ENCODE measurements at places on chromosomes 4 and X. TPM values are rescaled to one million over a fixed set of nuclear protein-coding genes. Genes with fewer than 3 reads are reported as not detected.

GRCh38 chrX:147183161-147183560, 368.6 kb upstream of the CXorf51A start:
- no peak for DNase-seq

DNA sequence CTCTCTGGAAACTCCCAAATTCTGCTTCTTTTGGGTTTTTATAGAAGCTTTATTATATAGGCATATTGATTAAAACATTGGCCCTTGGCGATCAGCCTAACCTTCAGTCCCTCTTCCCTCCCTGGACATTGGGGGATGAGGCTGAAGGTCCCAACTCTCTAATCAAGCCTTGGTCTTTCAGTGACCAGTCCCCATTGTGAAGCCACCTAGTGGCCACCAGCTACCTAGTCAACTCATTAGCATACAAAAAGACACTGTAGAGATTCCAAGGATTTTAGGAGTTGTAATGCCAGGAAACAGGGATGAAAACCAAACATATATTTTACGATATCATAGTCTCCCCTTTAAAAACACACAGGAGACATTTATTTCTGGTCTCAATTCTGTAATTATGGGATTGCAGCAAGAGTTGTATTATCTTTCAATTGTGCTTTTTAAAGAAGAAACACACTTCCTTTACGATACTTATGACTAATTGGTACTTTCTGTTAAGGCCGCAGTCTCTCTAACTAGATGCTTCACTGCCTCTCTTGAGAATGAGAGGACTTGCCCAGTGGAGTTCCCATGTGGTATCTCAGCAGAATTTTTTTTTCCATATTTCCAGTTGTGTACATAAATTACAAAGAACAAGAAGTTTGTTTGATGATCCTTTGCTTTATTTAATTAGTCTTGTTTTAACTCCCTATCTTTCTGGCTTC, 58.2 kb downstream of the WDR17 start:
- DNase-seq = peak; percentile 32

SPATA4 gene
- not detected for total RNA-seq

- no peak for DNase-seq
Measured at GRCh38 chrX:130497531-130497930, 95.7 kb downstream of the RBMX2 start.

- no peak for DNase-seq
Measured at GRCh38 chr4:7853271-7853670, 86.4 kb downstream of the AFAP1 start.

SLC9B1 gene
- total RNA-seq = 1.0 TPM

STPG2 gene
- total RNA-seq = 0.12 TPM

CT47B1 gene
- total RNA-seq = not detected

- DNase-seq = no peak
Measured at GRCh38 chr4:82639971-82640370, 78.2 kb upstream of the TMEM150C start.

GRCh38 chrX:149157976-149158375, 347.1 kb downstream of the IDS start:
- DNase-seq = no peak

- DNase-seq = no peak
Measured at GRCh38 chr4:124123181-124123580, 589.4 kb downstream of the ANKRD50 start.

GRCh38 chr4:128380306-128380705, 92.7 kb upstream of the PGRMC2 start:
- DNase-seq = no peak

GRCh38 chrX:113726898-113727297, 857.0 kb upstream of the HTR2C start:
- no peak for DNase-seq

ZNF157 gene
- 0.13 TPM for total RNA-seq

RGS12 gene
- total RNA-seq = 13.3 TPM

NHSL2 gene
- 8.8 TPM for total RNA-seq

DNA sequence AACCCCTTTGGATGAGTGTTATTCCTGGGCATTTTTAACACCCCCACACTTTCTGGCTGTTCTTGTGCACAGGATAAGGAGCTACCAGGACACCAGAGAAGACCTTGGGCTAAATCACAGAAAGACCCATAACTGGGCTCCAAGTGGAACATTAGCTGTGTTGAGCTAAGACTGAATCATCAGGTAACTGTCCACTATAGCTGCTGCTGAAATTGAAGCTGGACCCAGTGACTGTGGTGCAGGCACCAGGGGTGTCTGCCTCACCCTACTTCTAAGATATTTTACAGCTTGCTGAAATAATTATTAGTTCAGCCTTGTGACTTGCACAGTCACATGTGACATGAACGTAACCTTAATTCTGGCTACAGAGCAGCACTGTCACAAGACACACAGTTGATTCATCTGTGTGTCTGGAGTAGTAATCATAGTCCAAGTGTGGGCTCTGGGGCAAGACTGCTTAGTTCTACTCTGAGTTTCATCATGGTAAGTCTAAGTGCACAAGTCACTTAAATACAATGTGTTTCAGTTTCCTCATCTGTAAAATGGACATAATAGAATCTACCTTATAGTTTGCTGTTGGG, 127.4 kb downstream of the SLC39A8 start:
- DNase-seq = no peak

DNA sequence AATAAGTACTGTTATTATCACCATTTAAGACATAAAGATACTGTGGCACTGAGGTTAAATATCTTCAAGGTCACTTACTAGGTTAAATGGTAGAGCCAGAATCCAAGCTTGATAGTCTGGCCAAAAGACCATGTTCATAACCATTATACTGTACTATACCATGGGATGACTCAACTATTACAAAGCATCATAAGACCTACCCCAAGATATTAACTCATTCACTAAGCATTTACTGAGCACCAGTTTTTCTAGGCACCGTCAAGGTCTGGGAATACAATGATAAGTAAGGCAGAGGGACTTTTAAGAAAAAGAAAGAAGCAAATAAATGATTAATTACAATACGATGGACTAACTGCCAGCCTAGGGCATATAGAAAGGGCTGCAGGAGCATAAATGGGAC, 95.5 kb upstream of the KCTD8 start:
- no peak for DNase-seq

DNA sequence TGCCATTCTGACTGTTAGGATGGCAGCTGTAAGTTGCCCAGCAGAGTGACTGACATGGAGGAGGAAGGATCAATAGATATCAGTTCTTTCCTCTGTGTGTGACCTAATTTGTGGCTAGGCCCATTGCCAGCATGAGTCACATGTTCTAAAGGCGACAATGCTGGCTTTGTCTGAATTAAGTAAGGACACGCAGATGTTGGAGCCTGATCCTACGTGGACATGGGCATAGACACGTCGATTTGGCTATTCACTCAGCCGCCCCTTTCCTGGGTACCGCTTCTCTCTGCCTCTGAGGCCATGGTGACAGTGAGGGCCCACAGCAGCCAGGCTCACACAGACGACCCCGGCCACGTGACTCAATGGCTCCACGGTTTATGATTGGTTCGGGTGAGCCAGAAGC, 16.3 kb downstream of the PROM1 start:
- no peak for DNase-seq

PDHA2 gene
- total RNA-seq = not detected

TIGD4 gene
- 0.10 TPM for total RNA-seq

ITIH6 gene
- not detected for total RNA-seq

- peak; percentile 30 for DNase-seq
Measured at GRCh38 chr4:1208266-1208961, 36.0 kb upstream of the SPON2 start.

DNA sequence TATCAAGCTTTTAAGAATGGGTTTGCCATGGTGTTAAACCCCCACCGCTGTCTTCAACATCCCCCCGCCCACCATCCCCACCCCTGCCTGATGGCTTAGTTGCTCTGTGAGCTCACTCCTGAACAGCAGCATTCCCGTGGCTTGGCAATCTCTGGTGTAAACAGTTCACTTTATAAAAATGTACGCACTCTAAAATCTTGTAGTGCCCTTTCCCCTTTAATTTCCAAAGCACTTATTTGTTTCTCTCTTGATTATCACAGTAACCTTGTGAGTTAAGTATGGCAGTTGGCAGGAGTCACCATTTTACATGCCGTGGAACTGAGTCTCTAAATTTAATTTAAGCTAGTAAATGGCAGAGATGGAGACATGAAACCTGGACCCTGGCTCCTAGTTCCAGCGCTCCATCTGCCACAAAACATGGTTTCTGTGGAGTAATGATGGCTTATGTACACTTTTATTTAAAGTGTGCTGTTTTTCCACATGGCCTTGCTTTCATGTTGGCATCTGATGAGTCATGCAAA, 123.1 kb downstream of the AFF1 start:
- DNase-seq = no peak

CSN3 gene
- total RNA-seq = not detected

DNA sequence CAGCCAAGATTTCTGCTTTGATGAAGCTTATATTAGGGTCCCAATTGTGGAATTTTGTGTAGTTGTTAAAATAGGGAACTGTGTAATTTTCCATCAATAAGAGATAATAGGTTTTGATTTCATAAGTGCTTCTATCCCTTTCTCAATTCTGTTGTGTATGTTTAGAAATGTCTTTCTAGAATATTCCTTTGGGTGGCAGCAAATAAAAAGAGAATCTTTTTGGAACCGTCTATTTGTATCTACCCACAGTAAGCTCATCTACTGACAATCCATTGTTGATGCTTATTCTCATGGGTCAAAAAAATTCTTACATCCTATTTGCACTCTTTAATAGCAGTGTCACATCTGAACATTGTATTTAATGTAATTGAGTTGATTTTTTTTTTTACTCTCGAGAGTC, 61.7 kb downstream of the TMA16 start:
- no peak for DNase-seq

DNA sequence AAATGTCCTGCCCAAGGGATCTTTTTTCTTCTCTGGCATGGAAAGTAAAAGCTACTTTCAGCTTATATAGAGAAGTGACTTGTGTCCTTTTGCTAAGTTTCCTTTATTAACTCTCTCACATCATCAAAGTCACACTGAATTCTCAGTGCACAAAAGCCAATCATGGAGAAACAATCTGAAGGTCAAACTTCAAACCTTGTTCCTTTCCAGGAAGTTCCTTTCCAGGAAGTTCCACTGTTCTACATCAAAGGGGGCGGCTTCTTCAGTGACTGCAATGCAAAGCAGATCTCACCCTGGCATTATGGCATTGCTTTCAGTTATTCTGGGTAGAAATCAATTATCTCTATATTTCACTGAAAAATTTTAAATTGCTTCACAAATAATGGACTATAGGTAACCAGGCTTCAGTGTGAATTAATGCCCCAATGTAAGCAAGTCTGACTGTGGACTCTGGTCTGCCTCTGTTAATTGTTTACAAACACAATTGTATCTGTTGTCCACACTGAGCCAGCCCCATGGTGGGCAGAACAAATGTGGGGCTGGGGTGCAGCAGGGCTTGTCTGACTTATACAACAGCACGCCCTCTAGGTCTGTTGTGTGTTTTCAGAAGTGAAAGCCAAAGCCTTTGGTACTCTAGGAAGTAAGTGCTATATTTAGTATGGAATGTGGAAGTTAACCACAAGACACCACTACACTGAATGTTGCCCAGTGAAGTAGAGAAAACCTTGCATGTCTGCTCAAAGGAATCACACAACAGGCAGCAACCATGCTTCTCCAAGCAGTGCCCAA, 98.8 kb downstream of the CDS1 start:
- no peak for DNase-seq

GSX2 gene
- total RNA-seq = not detected

- DNase-seq = no peak
Measured at GRCh38 chrX:154040307-154040756, 20.6 kb upstream of the IRAK1 start.

DNA sequence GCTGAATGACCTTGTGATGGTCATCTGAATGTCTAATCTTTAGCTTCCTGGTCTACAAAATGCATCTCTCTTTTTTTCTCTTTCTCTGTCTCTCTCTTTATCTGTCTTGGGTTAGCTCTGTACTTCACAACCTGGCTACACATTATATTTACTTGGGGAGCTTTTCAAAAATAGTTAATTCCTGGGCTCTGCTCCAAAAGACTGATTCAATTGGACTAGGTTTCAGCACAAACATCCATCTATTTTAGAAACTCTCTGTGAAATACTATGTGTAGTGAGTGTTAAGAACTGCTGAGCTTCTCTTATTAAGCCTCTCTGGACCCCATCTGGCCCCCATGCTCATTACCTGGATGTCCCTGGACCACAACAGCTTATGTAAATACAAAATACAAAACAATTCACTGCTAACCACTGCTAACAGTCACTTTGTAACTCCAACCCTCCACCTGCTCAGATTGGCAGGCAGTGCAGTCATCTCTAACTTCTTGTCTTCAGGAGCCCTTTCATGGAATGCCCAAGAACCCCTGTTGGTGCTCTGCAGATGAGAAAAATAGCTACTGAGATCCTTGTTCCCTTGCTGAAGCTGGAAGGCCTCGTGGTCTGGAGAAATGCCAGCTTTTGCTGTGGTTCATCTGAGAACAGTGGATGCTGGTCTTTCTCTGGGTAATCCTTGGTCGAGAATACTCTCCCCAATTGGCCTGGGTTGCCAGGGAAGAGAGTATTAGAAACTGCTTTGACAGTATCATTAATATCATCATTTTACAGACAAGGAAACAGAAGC, 14.8 kb upstream of the BOD1L1 start:
- DNase-seq = no peak

DNA sequence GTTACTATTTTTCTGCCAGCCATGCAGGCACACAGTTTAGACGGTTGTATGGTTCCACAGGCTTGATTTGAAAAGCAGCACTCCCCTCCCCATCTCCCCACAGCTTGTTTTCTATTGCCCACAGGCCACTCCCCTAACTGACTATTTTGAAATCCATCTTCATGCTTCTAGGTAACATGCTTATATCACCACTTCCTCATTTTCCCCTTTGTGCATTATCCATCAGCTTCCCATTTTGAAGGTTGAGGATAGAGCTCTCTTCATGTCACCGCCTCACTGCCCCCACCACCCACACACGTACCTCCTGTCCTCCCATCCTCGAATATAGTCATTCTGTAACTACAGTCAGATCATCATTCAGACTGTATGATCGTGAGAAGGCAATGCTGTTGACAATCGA, 224.7 kb downstream of the MID1 start:
- DNase-seq = no peak
